ENCODE measurements at places on chromosomes 11 and 22. TPM values are rescaled to one million over a fixed set of nuclear protein-coding genes. Genes with fewer than 3 reads are reported as not detected.

CECR2 gene
- polyA plus RNA-seq, result 0.37 TPM

DNA sequence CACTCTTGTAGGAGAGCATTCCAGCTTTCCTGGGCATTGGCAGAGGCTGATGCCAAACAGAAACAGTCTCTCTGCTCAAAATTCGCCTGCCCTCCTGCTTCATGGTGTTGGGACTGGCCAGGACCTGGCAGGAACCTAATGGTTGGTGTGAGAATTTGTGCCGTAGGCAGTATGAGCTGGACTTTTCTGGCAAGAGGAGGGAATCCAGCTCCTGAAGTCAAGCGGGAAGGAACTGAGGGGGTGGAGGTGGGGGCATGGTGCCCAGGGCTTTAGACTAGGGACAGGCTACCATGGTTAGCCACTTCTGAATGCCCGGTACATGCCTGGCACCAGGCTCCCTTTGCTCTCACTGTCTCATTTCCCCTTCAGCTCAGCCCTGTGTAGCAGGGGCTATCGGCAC lies 6.9 kb upstream of the TOMM22 start:
- no peak for DNase-seq
- no peak overlapping the region for H3K27ac ChIP-seq
- H3K27me3 ChIP-seq, result no peaks in the 10 kb centered on the region

ESRRA gene
- 62.1 TPM for polyA plus RNA-seq

GRCh38 chr11:770642-771616 lies 6.4 kb downstream of the GATD1 start:
- DNase-seq, result no peak
- H3K36me3 ChIP-seq, result no peaks in the 10 kb centered on the region
- peak overlapping the region; percentile 71 for H3K27ac ChIP-seq
- peaks cover 25% of the 10 kb centered on the region for H3K4me1 ChIP-seq
- no peak overlapping the region for H3K4me3 ChIP-seq
- H3K27me3 ChIP-seq, result no peaks in the 10 kb centered on the region

DNA sequence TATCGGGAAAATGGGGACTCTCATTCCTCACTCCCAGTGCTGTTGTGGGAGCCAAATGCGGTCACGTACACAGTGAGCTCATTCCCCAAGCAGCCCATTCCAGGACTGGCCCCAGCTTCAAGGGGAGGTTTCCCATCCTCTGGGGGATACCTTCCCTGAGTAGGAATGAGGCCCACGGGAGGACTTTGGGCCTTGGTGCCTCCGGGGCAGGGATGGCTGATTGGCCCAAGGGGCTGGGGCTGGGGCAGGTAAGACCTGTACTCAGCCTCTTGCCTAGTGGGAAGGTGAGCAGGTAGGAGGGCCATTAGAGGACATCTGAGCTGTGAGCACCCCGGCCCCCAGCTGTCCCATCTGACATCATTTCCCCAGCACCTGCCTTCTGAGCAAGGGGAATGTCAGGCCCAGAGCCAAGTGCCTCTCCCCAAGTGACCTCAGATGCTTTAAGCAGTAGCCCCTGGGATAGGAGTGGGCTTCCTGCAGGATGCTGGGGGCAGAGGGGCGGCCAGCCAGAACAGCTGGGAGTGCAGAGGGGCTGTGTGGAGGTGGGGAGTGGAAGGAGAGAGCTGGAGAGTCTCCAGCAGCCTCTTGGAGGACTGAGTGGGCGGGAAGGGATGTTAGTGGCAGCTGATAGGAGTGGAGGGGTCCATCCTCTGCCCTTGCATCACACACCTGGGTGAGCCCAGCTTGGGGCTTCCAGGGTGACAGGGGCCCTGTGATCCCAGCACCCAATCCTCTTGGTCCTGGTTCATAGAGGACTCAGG lies 58.4 kb downstream of the CD82 start:
- peaks cover 6% of the 10 kb centered on the region for H3K4me1 ChIP-seq
- H3K36me3 ChIP-seq, result no peaks in the 10 kb centered on the region
- H3K27ac ChIP-seq, result no peak overlapping the region
- no peaks in the 10 kb centered on the region for H3K27me3 ChIP-seq

GRCh38 chr11:8532475-8532874 lies 61.6 kb downstream of the STK33 start:
- no peak overlapping the region for H3K4me3 ChIP-seq
- no peaks in the 10 kb centered on the region for H3K27me3 ChIP-seq
- no peaks in the 10 kb centered on the region for H3K4me1 ChIP-seq
- no peak overlapping the region for H3K27ac ChIP-seq

DNA sequence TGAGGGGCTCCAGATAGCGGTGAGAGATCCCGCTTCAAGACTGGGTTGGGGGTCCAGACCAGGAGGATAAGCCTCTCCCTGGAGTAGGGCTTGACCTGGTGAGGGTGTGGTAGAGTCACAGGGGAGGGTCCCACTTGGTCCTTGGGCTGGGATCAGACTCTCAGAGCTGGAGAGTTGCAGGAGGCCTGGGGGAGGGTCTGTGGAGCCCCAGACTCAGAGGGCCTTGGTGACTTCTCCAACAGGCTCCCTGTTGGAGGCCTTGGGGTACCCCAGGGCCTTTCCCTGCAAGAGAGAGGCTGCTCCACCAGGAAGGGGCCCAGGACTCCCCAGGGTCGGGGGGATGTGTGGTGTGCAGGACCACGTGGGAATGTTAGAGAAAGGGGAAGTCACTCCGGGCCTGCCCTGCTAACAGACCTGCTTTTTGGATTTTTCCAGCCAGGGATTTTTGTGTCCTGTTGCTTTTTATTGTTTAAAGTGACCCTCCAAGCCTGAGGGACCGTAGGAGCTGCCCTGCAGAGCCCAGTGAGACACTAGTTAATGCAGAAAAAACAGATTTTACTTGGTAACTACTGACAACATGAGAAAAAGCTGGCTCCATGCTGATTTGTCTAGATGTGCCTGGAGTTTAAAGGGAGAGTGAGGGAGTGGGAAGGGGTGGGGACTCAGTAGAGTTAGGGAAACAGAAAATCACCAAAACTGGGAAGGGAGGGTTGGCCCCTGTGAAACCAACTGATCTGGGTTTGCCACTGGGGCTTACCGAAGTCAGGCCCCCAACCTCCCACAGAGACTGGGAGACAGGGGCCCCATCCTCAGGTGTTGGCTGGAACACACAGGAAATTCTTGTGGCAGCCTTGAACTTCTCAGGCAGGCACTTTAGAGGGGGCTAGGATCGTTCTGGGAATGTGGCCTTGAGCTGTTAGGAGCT lies 801 bp upstream of the TXNRD2 start:
- peak overlapping the region; percentile 83 for H3K4me3 ChIP-seq
- H3K36me3 ChIP-seq, result no peaks in the 10 kb centered on the region
- peak overlapping the region; percentile 85 for H3K27ac ChIP-seq
- no peaks in the 10 kb centered on the region for H3K27me3 ChIP-seq
- peaks cover 53% of the 10 kb centered on the region for H3K4me1 ChIP-seq

TMA7B gene
- polyA plus RNA-seq, result 0.07 TPM

- H3K27ac ChIP-seq, result no peak overlapping the region
- H3K36me3 ChIP-seq, result no peaks in the 10 kb centered on the region
- H3K4me1 ChIP-seq, result no peaks in the 10 kb centered on the region
- no peak overlapping the region for H3K4me3 ChIP-seq
- no peaks in the 10 kb centered on the region for H3K27me3 ChIP-seq
- DNase-seq, result no peak
Measured at GRCh38 chr22:23556026-23556620, 24.0 kb downstream of the IGLL1 start.

GRCh38 chr11:113554526-113554925 lies 79.3 kb upstream of the DRD2 start:
- H3K27ac ChIP-seq, result no peak overlapping the region
- H3K4me1 ChIP-seq, result no peaks in the 10 kb centered on the region
- no peak for DNase-seq
- no peaks in the 10 kb centered on the region for H3K36me3 ChIP-seq
- no peak overlapping the region for H3K4me3 ChIP-seq
- no peaks in the 10 kb centered on the region for H3K27me3 ChIP-seq

INS gene
- 45.2 TPM for polyA plus RNA-seq

DNA sequence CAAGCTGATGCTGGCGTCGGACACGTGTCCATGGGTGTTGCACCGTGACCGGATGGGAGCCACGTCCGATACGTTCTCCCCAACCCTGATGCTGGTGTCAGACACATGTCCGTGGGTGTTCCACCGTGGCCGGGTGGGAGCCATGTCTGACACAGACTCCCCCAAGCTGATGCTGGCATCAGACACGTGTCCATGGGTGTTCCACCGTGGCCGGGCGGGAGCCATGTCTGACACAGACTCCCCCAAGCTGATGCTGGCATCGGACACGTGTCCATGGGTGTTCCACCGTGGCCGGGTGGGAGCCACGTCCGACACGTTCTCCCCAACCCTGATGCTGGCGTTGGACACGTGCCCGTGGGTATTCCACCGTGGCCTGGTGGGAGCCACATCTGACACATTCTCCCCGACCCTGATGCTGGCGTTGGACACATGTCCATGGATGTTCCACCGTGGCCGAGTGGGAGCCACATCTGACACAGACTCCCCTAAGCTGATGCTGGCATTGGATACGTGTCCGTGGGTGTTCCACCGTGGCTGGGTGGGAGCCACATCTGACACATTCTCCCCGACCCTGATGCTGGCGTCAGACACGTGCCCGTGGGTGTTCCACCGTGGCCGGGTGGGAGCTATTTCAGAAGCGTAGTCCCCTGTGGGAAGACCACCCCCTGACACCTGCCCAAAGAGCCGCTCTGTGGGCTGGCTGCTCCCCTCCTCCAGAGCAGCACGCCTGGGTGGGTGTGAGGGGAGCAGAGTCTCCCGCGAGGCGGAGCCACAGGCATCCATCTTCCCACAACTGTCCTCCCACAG lies 20.0 kb downstream of the SELENOO start:
- H3K27ac ChIP-seq, result no peak overlapping the region
- H3K4me3 ChIP-seq, result no peak overlapping the region
- H3K36me3 ChIP-seq, result no peaks in the 10 kb centered on the region
- no peaks in the 10 kb centered on the region for H3K27me3 ChIP-seq
- no peak for DNase-seq

TCIRG1 gene
- 28.4 TPM for polyA plus RNA-seq

EHF gene
- polyA plus RNA-seq, result 0.38 TPM

MMP11 gene
- 0.44 TPM for polyA plus RNA-seq

DNA sequence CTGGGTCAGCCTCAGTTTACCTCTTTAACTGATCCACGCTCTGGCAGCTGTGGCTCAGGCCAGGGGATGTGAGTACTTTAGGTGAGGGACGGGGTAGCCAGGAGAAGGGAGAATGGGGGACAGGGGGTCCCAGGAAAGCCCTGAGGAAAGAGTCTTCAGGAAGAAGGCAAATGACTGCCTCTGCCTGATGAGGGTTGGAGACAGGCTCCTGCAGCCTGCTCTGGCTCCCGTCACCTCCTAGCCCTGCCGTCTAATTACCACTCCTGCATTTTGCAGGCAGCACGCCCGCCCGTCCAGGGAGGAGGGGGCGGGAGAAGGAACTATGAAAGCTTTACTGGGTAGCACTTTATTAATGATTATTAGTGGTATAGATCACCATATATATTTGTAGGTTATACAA lies 116.6 kb downstream of the CEP164 start:
- DNase-seq, result no peak
- H3K27ac ChIP-seq, result peak overlapping the region; percentile 21
- no peaks in the 10 kb centered on the region for H3K36me3 ChIP-seq
- peaks cover 8% of the 10 kb centered on the region for H3K27me3 ChIP-seq
- H3K4me1 ChIP-seq, result peaks cover 5% of the 10 kb centered on the region

DNA sequence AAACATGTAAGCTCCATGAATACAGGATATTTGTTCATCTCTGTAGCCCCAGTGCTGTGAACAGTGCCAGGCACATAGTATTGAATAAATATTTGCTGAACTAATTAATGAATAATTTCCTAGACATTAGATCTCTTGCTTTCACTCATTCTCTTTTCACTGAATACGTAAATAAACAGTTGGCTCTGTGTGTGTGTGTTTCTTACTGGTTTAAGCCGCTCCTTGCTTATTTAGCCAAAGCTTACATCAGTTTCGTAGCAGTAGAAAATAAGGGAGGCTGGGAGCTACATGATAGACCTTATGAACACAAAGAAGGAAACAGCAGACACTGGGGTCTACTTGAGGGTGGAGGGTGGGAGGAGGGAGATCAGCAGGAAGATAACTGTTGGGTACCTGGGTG lies 17.2 kb downstream of the KREMEN1 start:
- no peaks in the 10 kb centered on the region for H3K27me3 ChIP-seq
- no peak overlapping the region for H3K4me3 ChIP-seq
- peaks cover 21% of the 10 kb centered on the region for H3K4me1 ChIP-seq
- H3K36me3 ChIP-seq, result no peaks in the 10 kb centered on the region

OR5P2 gene
- polyA plus RNA-seq, result not detected

ARHGAP20 gene
- polyA plus RNA-seq, result 0.88 TPM

DNA sequence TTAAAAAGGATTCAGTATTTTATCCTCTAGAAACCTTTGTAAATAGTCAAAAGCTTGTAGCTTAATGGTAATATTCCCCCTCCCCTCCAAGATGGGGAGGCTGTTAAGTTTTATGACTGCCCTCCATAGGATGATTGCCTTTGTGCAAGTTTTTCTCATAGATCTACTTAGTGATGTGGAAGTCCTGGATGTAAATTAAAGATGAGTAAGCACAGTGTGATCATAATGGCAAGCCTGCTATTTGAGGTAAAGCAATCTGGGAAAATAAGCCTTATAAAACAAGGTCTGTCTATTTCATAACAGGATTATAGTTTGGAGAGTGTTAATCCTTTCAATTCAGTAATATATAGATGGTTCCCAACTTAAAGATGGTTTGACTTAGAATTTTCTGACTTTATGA lies 216.3 kb downstream of the DDX10 start:
- no peak overlapping the region for H3K27ac ChIP-seq
- no peaks in the 10 kb centered on the region for H3K27me3 ChIP-seq
- H3K4me3 ChIP-seq, result no peak overlapping the region
- H3K4me1 ChIP-seq, result no peaks in the 10 kb centered on the region
- no peaks in the 10 kb centered on the region for H3K36me3 ChIP-seq

DSCAML1 gene
- polyA plus RNA-seq, result 0.40 TPM

GRCh38 chr22:46542011-46542985 lies 4.9 kb upstream of the CELSR1 start:
- H3K27ac ChIP-seq, result no peak overlapping the region
- H3K4me1 ChIP-seq, result peaks cover 17% of the 10 kb centered on the region
- H3K27me3 ChIP-seq, result peaks cover 21% of the 10 kb centered on the region
- no peak overlapping the region for H3K4me3 ChIP-seq

CDC42BPG gene
- 4.9 TPM for polyA plus RNA-seq

OR4C46 gene
- not detected for polyA plus RNA-seq

DNA sequence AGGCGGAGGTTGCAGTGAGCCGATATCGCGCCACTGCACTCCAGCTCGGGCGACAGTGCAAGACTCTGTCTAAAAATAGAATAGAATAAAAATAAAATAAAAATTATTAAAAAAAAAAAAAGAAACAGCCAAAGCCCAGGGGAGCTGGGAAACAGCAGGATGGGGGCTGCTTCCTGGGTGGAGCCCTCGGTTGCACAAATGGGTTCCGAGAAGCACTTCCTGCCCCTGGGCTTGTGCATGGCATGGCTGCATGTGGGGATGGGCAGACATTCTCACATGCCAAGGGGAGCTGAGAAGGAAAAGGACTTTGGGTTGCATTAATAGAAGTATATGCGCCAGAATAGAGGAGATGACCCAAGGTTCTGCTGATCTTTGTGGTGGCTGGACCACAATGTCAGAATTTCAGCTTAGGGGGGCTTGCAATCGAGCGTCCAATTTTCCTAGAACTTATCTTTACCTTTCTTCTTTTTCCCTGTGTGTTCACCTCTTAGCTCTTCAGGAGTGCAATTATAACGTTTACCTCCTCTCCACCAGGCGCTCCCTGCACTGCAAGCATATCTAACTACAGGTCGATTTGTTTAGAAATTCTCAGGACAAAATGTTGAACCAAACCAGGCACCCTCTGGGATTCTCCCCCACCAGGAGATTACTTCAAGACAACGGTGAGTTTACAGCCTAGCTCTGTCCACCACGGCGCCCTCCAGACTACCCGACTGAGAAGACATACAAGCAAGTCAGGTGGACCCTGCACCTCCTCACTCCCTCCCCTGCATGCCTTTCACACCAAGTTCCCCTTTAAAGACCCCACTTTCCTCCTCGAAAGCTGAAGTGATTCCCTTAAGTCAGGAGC lies 53.2 kb downstream of the SHISAL1 start:
- H3K27me3 ChIP-seq, result no peaks in the 10 kb centered on the region
- H3K4me3 ChIP-seq, result no peak overlapping the region
- H3K4me1 ChIP-seq, result no peaks in the 10 kb centered on the region
- H3K27ac ChIP-seq, result no peak overlapping the region
- peak; percentile 34 for DNase-seq
